ENCODE measurements at places on chromosomes 16 and 17. TPM values are rescaled to one million over a fixed set of nuclear protein-coding genes. Genes with fewer than 3 reads are reported as not detected.

The USP43 gene
- 3.5 TPM for total RNA-seq

The SLFN11 gene
- total RNA-seq: 6.3 TPM

The EME2 gene
- total RNA-seq: 17.7 TPM

The TBC1D3C gene
- total RNA-seq: not detected

The TMEM114 gene
- not detected for total RNA-seq

The OTOP2 gene
- 0.16 TPM for total RNA-seq

The CCL17 gene
- total RNA-seq: not detected

Measured in hepatocyte (in vitro differentiated cells).